ENCODE measurements at places on chromosomes 1 and 21. TPM values are rescaled to one million over a fixed set of nuclear protein-coding genes. Genes with fewer than 3 reads are reported as not detected.
A peak's percentile ranks its signal among the peaks of the same experiment; 100 is the strongest.

DNA sequence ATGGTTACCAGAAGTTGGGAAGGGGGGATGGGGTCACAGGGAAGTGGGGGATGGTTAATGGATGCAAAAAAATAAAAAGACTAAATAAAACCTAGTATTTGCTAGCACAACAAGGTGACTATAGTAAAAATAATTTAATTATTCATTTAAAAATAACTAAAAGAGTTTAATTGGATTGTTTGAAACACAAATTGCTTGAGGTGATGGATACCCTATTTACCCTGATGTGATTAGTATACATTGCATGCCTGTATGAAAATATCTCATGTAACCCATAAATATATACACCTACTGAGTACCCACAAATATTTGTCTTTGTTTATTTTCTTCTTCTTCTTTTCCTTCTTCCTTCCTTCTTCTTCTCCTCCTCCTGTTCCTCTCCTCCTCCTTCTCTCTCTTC, 57.8 kb upstream of the MACF1 start:
- no peak for DNase-seq
- peaks cover 4% of the 10 kb centered on the region for H3K27me3 ChIP-seq
- peaks cover 51% of the 10 kb centered on the region for H3K4me1 ChIP-seq
- no peaks in the 10 kb centered on the region for H3K36me3 ChIP-seq

DNA sequence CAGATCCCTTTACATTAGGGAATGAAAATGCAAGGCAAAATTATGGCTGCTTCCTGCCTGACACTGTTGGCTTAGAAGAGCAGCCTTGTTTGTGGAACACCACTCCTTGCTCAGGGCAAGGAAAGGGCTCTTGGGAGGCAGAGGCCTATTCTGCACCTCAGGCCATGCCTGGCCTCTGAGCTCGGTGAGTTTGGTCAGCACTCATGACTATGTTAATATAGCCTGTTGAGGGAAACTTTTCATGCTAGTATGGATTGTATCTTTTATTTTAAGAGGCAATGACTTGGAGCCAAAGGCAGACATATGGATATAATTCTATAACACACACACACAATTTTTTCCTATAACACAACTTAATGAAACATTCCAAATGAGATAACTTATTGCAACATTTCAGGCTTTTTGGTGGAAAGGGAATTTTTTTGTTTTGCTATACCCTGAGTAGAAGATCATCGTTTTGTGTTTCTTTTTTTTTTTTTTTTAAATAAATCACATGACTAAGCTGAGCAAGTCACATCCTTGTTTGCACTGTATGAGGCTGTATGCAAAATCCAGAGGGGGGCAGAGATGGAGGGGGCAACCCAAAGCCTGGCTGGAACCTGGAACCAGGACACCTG, 5.6 kb upstream of the YRDC start:
- no peak for DNase-seq
- H3K36me3 ChIP-seq = peaks cover 3% of the 10 kb centered on the region
- no peak overlapping the region for H3K27ac ChIP-seq

DNA sequence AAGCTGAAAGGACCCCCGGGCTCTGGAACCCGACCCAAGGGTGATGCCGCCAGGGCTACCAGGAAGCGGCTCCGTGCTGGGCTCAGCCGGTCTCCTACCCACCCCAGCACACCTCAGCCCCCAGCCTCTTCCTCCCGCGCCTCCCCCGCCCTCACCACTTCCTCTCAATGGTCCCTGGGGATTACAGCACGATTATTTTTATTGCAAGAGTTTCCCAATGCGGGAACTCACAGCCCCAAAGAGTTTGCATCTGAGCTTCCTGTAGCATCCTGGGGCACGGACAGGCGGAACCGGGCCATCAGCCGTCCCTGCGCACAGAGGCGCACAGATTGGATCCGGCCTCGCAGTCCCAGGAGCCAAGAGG, 8.7 kb upstream of the SLX9 start:
- DNase-seq = no peak
- no peaks in the 10 kb centered on the region for H3K36me3 ChIP-seq
- H3K4me3 ChIP-seq = peak overlapping the region; percentile 64
- H3K27ac ChIP-seq = no peak overlapping the region
- H3K27me3 ChIP-seq = peaks cover 78% of the 10 kb centered on the region

- DNase-seq = no peak
- H3K27ac ChIP-seq = no peak overlapping the region
- H3K4me3 ChIP-seq = no peak overlapping the region
- peaks cover under 1% of the 10 kb centered on the region for H3K4me1 ChIP-seq
- peaks cover 10% of the 10 kb centered on the region for H3K36me3 ChIP-seq
Measured at GRCh38 chr1:248817065-248817464, 8.7 kb downstream of the SH3BP5L start.

GRCh38 chr1:168291222-168291837, 10.7 kb downstream of the TBX19 start:
- H3K4me3 ChIP-seq = no peak overlapping the region
- no peak for DNase-seq
- H3K27me3 ChIP-seq = no peaks in the 10 kb centered on the region
- H3K27ac ChIP-seq = no peak overlapping the region
- H3K4me1 ChIP-seq = peaks cover 11% of the 10 kb centered on the region

OXCT2 gene
- total RNA-seq = 0.77 TPM

DNA sequence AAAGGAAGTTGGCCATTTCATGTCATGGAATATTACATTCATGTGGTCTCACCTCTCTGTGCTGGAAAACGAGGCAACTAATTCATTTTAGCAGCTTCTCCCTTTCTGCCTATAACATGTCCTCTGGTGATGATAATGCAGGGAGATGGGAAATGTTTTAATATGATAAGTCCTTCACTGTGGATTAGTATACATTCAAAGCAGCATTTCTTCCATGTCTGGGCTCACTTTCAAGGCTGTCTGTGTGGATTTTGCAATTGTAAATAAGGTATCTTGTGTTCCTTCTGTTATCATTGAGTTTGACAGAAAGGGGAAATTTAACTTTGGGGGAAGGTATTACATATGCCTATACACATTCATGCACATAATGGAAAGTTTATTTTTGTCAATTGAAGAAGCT, 374.7 kb upstream of the DAB1 start:
- H3K4me1 ChIP-seq = no peaks in the 10 kb centered on the region
- no peak overlapping the region for H3K4me3 ChIP-seq
- no peak overlapping the region for H3K27ac ChIP-seq
- no peaks in the 10 kb centered on the region for H3K27me3 ChIP-seq
- no peak for DNase-seq
- H3K36me3 ChIP-seq = no peaks in the 10 kb centered on the region

GRCh38 chr1:24080131-24080530, 31.8 kb downstream of the MYOM3 start:
- no peak overlapping the region for H3K27ac ChIP-seq
- H3K4me1 ChIP-seq = no peaks in the 10 kb centered on the region
- H3K27me3 ChIP-seq = peaks cover 2% of the 10 kb centered on the region
- H3K4me3 ChIP-seq = no peak overlapping the region

DNAJC28 gene
- total RNA-seq = 2.4 TPM

GRCh38 chr1:67957066-67957465, 93.4 kb downstream of the DIRAS3 start:
- H3K27ac ChIP-seq = no peak overlapping the region
- H3K4me3 ChIP-seq = no peak overlapping the region
- no peaks in the 10 kb centered on the region for H3K36me3 ChIP-seq

DNA sequence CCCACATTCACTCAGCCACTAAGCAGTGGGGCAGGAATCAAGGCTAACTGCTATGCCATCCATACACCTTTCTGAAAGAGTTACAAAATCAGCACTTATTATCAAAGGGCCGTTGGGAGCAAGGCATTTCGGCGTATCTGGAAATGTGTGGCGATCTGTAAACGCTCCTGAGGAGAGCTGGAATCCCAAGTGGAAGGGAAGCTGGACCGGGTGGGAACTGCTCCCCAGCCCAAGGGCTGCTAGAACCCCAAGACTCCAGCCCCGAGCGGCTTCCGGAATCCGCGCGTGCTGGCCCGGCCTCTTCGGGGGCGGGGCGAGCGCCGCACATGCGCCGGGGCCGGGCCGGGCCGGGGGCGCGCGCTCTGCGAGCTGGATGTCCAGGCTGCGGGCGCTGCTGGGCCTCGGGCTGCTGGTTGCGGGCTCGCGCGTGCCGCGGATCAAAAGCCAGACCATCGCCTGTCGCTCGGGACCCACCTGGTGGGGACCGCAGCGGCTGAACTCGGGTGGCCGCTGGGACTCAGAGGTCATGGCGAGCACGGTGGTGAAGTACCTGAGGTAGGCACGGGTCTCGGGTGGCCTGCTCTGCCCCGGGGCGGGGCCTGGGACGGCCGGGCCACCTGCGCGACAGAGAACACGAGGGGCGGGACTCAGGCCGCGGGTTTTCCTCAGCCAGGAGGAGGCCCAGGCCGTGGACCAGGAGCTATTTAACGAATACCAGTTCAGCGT, at the start of gene NAXE:
Gene NAXE (plus strand): TSS at position 345 of the 726 bp plus-strand sequence. CDS start 29 bp downstream, at position 374.
- peak within 1 kb of the TSS; percentile 94 for H3K4me3 ChIP-seq
- peak; percentile 59 for DNase-seq
- no peaks in the 10 kb centered on the region for H3K27me3 ChIP-seq
- peaks cover 30% of the 10 kb centered on the region for H3K4me1 ChIP-seq
- peak within 1 kb of the TSS; percentile 75 for H3K27ac ChIP-seq

- no peak overlapping the region for H3K4me3 ChIP-seq
- no peaks in the 10 kb centered on the region for H3K4me1 ChIP-seq
- H3K27me3 ChIP-seq = no peaks in the 10 kb centered on the region
- no peak overlapping the region for H3K27ac ChIP-seq
- DNase-seq = no peak
Measured at GRCh38 chr21:38250991-38251418, 5.8 kb upstream of the KCNJ15 start.

- peak overlapping the region; percentile 27 for H3K4me3 ChIP-seq
- H3K4me1 ChIP-seq = peaks cover 76% of the 10 kb centered on the region
- H3K27ac ChIP-seq = no peak overlapping the region
- no peaks in the 10 kb centered on the region for H3K27me3 ChIP-seq
- no peaks in the 10 kb centered on the region for H3K36me3 ChIP-seq
Measured at GRCh38 chr1:89941110-89941766, 53.7 kb upstream of the ZNF326 start.

DNA sequence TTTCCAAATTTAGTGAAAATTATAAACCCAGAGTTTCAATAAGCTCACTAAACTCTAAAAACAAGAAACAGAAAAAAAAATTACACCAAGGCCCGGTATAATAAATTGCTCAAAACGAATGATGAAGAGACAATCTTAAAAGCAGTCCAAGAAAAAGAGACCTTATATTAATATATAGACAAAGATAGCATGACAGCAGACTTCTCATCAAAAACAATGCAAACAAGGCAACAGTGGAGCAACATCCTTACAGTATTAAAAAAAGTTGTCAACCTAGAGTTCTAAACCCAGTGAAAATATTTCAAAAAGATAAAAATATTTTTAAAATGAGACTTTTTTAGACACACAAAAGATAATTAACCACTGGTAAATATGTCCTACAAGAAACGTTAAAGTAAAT, 46.7 kb downstream of the KIFAP3 start:
- no peak overlapping the region for H3K4me3 ChIP-seq
- H3K4me1 ChIP-seq = no peaks in the 10 kb centered on the region
- H3K27me3 ChIP-seq = no peaks in the 10 kb centered on the region
- DNase-seq = no peak
